ENCODE measurements at places on chromosomes 12 and 14.
A peak's percentile ranks its signal among the peaks of the same experiment; 100 is the strongest.

DNA sequence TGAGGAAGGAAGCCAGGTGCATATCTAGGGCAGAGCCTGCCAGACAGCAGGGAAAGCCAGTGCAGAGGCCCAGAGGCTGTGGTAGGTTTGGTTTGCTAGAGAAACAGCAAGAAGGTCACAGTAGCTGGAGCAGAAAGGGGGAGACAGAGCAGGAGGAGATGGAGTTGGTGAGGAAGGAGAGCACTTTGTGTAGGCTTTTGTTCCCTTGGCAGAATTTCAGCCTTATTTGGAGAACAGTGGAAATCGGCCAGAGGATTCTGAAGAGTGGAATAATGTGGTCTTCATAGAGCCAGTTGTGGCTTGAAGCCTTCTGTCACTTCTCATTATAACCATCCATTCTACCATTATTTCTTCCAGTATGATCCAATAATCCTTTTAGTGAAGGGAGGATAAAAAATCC, 212.9 kb upstream of the FAR2 start:
- no peak for DNase-seq

GRCh38 chr12:54258201-54258681, 21.7 kb downstream of the CBX5 start:
- DNase-seq, result no peak

GRCh38 chr14:104388541-104389325, 190.8 kb upstream of the C14orf180 start:
- DNase-seq, result no peak

GRCh38 chr12:128637642-128638606, 185.8 kb downstream of the SLC15A4 start:
- DNase-seq, result no peak

GRCh38 chr12:69648476-69648875, 37.8 kb upstream of the LRRC10 start:
- peak; percentile 34 for DNase-seq

DNA sequence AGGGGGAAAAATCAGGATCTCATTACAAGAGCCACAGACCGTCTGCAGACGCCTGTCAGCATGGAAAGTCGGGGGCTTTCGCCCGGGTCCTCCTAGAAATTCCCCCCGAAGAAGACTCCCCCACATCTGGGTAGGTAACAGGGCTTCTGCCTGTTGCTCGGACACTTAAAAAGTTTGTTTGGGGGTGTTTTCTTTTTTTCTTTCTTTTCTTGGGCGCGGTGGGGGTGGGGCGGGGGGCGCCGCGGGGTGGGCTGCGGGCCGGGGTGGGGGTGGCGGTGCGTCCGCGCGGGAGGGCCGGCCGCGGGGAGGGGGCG, 358 bp downstream of the ELK3 start:
- DNase-seq, result no peak

GRCh38 chr12:13973996-13974395, 7.4 kb downstream of the GRIN2B start:
- DNase-seq, result no peak

DNA sequence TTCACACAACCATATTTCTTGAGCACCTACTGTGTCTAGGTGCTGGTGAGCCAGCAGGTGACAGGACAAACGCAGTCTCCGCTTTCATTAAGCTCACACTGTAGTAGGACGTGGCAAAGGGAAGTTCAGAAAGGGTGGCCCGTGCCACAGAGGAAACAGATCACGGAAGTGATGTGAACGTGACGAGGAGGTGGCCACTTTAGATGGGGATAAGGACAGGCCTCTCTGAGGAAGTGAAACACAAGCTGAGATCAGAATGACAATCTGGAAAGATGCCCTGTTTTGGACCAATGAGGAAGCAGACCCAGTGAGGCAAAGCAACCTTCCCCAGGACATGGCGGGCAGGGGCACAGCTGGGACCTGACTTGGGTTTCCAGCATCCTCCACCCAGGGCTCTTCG, 127.4 kb upstream of the PRMT8 start:
- DNase-seq, result no peak

- no peak for DNase-seq
These were observed 119.9 kb upstream of the PLEKHG7 start for GRCh38 chr12:92582893-92583292.

DNA sequence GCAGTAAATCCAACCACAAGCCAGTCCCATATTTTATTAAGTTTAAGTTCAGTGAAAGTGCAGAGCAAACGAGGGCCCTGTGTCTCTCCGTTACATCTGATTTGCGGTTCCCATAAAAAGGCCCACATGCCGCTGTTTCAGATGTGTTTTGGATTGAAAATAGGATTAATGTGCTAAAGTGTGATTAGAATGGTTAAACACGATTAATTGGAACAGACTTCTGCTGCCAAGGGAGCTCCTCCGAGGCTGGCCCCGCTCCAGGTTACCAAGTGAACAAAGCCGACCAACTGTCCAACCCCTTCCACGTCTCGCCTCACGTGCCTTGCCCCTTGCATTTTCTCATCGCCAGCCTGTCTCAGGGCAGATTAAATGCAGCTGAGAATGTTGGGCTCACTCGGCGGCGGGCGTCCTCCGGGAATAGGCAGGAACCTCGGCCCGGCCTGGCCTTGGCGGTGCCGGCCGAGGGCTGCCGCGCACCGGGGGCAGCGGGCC, 166.5 kb upstream of the GSC start:
- DNase-seq, result no peak

- no peak for DNase-seq
These were observed 1.5 kb upstream of the NRL start for GRCh38 chr14:24116128-24116814.

DNA sequence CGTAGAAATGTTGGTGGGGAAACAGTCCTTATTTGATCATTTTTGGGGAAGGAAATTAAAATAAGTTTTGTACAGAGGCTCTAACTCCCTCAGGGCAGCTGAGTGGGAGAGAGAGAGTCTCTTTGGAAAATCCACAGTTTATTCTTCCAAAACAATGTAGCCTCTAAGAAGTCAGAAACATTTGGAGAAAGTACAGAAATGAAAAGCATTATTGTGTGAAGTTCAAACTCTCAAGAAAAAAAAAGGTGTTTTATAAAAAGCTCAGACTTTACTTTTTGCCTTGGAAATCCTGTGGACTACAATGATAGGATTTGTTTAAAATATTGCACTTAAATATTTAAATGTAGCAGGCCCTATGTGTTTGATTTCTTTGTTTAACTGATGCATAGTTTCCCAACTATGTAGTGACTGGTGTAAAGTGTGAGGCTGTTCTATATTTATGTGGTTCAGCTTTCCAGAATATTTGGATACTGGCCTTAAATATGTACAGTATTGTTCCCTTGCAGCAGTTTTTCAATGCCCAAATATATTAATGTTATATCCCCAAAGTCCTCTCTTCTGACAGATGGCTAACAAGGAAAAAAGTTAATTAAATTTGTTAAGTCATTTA, 82.0 kb upstream of the OTOGL start:
- DNase-seq, result no peak

DNA sequence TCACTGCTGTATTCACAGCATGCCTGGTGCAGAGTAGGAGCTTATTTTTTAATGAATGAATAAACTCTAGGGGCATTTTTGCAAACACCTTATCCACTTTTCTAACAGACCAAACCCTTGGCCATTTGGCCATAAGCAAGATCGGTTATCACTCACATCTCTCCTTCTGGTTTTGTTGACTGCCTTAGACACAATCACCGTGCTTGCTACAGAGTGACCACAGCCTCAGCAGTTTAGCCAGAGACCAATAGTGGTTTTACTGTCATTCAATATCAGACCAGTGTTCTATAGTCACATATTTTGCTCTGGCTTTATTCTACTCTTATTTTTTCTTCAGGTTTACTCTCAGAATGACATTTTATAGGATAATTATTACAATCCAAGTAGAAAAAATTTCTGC, 2.2 kb downstream of the KLRB1 start:
- DNase-seq, result no peak

DNA sequence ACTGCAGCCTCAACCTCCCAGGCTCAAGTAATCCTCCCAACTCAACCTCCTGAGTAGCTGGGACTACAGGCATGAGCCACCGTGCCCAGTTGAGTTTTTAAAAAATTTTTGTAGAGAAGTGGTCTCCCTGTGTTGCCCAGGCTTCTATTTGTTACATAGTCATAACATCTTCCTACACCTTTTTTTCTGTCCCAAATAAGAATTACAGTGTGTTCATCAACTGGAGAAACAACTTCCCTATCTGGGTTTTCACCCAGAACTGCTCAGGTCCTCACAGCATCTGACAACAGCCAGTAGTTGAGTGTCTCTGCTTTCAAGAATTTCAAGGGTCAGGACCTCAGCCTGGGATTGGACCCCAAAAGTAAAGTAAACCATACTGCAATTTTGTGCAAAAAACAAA, 235.2 kb upstream of the AMIGO2 start:
- no peak for DNase-seq

GRCh38 chr12:39459027-39459434, 16.1 kb upstream of the KIF21A start:
- DNase-seq, result no peak

DNA sequence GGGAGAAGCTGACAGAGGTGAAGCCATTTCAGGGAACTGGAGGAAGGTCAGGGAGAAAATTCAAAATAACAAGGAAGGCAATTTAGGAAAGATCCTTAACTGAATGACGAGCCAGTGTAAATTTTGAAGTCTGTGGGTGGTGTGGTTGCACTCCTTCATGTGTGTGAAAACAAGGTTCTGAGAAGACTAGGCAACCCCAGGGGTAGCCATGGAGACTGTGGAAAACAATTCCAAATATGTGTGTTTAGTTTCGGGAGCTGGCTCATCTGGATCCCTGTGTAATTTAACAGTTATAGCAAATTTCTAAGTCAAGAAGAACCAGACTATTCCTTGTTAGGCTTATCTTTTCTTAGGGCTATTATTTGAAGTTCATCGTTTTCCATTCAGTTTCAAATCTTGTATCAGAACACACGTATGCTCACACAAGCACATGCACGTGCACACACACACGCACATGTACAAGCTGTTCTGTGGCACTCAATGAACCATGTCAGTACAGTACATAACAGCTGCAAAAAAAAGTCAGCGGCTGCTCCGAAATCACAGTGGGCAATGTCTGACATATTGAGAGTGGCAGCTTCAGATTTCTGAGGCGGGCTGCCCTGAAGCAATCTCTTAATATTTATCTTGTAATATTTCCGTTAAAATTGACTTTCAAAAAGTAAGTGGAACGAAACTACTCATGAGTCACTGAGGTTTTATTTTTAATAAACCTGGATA, 411.2 kb downstream of the AEBP2 start:
- DNase-seq, result no peak

DNA sequence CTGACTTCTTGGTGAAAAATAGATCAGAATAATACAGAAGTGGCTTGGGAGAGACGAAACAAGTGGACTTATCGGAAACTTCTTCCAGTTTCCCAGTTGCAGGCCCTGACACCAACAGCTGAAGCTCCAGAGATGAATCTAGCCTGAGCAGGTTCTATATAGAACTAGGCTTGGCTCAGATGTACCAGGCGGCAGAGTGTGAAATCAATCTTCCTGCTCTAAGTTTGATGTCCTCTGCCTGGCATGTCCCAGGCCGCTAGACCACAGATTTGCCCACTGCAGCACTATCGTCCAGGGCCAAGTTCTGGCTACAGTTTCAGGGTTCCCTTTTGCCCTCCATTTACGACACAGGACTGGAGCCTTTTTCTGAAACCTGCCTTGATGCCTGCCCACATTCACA, 91.3 kb upstream of the PLEKHA5 start:
- DNase-seq, result no peak

DNA sequence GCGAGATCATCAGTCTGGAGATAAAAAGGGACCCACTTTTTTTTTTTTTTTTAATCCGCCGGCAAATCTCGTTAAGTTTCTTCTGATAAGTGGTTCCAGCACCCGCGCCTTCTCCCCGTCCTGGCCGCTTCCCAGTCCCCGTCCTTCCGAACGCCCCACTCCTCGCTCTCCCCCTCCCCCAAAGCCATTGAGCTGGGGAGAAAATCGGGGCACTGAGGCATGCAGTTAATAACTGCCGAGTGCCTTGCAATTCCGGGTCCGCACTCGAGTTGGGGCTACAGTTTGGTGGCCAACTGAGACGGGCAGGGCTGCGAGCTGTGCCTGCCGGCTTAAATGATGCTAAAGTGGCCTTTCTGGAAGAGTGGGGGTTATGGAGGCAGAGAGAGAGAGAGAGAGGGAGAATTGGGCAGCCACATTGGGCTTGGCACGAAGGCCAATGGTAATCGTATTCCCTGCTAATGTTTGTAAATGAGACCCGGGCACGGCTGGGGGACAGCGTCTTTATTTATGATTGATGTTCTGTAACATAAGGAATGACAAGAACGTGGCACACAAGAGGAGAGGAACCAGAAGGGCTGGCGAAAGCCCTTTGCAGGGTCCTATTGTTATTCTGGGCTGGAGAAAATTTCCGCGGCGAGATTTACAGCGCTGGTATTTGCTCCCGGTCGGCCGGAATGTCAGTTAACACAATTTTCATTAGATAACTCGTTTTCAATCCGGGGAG, 115.4 kb upstream of the MYL2 start:
- no peak for DNase-seq

DNA sequence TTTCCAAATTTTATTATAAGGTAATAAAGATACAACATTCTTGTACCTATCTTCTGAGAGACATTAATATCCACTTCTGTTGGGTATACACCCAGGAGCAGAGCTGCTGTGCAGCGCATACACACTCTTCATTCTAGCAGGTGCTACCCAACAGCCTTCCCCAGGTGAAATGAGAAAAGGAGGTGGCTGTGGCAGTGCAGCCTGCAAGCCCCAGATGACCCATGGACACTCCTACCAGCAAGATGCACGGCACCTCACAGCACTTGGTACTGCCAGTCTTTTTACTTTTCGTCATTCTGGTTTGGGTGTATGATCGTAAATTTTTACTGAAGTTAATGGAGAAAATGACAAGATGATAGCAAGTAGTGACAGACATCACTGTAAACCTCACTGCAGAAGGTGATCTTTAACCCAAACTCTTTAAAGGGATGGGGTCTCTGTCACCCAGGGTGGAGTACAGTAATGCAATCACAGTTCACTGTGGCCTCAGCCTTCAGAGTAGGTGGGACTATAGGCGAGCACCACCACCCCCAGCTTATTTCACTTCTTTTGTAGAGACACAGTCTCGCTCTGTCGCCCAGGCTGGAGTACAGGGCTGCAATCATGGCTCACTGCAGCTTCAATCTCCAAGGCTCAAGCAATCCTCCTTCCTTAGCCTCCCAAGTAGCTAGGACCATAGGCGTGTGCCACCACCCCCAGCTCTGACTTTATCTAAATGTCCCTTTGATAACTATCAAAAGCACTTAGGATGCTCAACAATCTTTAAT, 26.5 kb downstream of the VPS37B start:
- no peak for DNase-seq

DNA sequence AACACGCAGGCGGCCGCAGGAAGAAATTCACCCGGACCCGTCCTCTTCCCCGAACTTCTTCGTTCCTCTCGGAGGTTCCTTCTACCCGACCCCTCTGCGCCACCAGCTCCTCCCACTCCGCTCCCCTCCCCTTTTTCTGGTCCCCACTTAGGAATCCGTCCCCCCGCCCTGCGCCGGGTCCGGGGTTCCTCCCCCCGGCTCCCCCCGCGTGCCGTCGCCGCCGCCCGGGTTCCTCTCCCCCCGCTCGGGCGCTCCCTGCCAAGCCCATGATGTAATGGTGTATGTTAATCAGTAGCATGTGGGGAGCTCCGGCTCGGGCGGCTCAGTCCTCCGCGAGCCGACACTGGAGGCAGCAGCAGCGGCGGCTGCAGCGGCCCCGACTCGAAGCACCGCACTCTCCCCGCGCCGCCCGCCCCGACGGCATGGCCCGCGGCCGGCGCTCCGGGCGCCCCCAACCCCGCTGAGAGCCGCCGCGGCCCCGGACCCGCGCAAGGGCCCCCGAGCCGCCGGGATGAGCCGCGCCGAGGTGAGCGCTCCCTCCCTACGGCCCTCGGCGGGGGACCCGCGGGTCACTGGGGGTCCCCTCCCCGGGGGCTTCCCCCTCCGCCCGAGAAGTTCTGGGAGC, 1.0 kb upstream of the SAMD4A start:
- peak; percentile 90 for DNase-seq

- no peak for DNase-seq
These were observed 84.6 kb upstream of the MAX start for GRCh38 chr14:65186951-65187350.
